ENCODE measurements at places on chromosomes 2 and 18.
A peak's percentile ranks its signal among the peaks of the same experiment; 100 is the strongest.

GRCh38 chr2:101962309-101962708, 29.5 kb upstream of the IL1R2 start:
- no peak for DNase-seq

DNA sequence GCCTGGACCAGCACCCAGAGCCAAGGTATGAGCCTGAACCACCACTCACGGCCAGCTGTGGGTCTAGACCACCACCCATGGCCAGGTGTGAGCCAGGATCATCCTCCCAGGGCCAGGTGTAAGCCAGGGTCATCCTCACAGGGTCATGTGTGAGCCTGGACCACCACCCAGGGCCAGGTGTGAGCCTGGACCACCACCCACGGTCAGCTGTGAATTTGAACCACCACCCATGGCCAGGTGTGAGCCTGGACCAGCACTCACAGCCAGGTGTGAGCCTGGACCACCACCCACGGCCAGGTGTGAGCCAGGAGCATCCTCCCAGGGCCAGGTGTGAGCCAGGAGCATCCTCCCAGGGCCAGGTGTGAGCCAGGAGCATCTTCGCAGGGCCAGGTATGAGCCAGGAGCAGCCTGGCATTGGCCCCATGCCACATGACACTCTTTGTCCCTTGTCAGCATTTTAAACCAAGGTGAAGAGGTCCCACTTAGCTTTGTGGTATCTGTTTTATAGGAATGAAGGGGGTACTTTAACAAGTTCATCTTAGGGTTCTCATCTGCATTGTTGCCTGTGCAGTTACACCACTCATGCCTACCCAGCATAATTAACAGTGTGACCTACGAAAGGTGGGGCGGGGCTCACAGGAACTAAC, 71.2 kb downstream of the AGAP1 start:
- no peak for DNase-seq

GRCh38 chr2:28163028-28163427, 229.6 kb upstream of the FOSL2 start:
- no peak for DNase-seq

- DNase-seq, result no peak
These were observed 65.3 kb upstream of the WIPF1 start for GRCh38 chr2:174662859-174663258.

GRCh38 chr2:152460567-152460966, 125.6 kb downstream of the FMNL2 start:
- no peak for DNase-seq

GRCh38 chr2:25053041-25053440, 11.2 kb downstream of the EFR3B start:
- no peak for DNase-seq

DNA sequence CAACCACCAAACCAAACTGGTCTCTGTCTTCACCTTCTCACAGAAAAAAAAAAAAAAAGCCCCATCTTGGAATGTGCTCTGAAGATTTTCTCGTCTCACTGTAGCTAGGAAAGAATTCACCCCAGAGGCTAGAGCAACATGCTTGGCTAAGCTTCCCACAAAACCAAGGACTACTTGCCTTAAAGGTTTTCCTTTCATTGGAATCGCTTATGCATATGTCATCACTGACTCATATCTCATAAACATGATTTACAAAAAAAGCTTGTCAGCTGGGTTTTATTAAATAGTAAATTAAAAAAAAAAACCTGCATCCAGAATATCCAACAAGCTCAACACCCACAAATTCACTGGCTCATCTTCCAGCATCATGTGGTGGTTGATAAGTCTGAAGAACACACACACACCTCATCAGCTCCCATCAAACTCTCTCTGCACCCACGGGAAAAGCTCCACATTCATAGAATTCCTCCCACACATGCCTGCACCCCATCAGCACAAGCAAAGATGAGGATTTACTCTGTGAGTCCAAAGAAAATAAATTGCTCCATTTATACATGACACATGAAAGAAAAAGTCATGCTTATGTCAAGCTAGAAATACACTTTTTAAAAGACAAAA, 182.0 kb upstream of the TRIB2 start:
- no peak for DNase-seq

DNA sequence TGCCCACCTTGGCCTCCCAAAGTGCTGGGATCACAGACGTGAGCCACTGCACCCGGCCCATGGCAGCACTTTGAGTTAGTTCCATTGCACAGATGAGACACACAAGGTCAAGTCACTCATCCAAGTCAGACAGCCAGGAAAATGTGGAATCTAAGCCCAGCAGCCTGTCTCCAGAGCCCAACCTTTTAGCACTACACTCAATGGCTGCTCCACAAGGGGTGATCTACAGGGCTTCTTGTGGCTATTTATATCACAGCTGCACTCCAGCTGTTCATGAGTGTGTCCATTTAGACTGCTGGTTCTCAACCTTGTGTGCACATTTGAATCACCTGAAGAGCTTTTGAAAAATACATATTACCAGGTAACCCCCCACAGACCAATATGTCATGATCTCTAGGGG, 72.9 kb upstream of the RPL31 start:
- DNase-seq, result no peak

DNA sequence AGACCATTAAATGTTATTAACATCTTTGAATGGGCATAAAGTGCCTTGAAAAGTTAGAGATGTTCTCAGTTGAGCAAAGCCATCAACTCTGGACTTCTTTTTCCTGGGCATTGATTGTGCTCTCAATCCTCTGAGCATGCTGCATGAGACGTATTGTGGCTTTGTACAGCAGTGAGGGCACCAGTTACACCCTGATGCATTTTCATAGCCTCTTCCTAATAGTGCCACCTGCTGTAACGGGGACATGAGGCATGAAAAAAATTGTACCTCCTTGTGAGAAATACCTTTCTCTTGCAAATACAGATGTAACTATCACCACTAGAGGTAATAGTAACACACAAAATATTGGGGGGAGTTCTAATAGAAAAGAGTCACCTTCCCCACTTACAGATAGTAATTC, 697.5 kb downstream of the TMEM182 start:
- DNase-seq, result no peak

GRCh38 chr18:9916077-9916639, 2.3 kb downstream of the VAPA start:
- no peak for DNase-seq

- DNase-seq, result no peak
These were observed 77.1 kb upstream of the B3GNT7 start for GRCh38 chr2:231318436-231318835.

DNA sequence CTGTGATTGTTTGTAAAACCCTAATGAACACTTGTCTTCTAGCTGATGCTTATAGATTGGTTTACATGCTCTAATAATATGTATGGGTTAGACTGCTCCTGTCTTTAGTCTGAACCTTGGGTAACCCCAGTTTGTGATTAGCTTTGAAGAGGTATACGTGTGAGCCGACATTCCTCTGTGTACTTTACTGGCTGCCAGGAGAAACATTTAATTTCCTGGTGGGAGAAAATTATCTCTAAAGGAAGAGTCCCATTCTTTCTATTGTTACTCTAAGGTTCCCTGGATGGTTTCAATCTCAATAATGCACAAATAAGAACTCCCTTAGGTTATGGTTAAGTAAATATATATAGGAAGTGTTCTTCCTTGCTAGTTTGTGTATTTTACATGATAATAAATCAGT, 143.6 kb upstream of the ZSWIM2 start:
- no peak for DNase-seq

- DNase-seq, result no peak
These were observed 17.7 kb upstream of the COBLL1 start for GRCh38 chr2:164859251-164859818.

DNA sequence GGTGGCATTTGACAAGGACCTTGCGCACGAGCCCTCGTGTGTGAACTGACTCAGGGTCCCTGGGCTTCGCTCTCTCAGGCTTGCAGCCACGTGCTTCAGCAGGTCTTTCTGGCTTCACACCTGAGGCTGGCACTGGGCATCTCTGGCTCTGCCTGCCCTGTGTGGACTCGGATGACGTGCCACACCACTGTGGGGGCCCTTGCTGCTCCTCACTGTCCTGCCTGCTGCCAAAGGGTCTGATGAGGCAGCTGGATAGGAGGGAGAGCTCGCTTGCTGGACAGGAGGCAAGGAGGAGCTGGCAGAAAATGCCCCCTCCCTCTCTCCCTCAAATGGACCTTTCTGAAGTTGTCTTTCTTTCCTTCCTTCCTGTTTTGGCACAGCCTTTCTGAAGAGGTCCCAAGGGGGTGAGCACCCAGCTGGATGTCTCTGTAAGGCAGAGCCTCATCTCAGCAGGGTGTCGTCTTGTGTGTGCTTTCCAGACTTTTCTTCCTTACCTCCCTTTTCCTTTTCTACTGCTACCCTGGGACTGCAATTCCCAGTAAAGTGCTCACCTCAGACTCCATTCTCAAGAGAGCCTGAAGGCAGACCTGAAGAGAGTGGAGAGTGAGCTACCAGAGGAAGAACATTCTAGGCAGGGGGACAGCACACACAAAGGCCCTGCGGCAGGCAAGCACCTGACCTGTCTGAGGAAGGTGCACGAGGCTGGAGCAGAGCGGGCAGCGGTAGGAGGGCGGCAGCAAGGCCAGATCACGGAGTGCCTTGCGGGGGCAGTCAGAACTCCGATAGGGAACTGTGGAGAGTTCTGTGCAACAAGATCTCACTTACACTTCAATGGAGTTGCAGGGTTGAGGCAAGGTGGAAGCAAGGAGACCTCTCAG, 5.3 kb downstream of the PER2 start:
- DNase-seq, result no peak

DNA sequence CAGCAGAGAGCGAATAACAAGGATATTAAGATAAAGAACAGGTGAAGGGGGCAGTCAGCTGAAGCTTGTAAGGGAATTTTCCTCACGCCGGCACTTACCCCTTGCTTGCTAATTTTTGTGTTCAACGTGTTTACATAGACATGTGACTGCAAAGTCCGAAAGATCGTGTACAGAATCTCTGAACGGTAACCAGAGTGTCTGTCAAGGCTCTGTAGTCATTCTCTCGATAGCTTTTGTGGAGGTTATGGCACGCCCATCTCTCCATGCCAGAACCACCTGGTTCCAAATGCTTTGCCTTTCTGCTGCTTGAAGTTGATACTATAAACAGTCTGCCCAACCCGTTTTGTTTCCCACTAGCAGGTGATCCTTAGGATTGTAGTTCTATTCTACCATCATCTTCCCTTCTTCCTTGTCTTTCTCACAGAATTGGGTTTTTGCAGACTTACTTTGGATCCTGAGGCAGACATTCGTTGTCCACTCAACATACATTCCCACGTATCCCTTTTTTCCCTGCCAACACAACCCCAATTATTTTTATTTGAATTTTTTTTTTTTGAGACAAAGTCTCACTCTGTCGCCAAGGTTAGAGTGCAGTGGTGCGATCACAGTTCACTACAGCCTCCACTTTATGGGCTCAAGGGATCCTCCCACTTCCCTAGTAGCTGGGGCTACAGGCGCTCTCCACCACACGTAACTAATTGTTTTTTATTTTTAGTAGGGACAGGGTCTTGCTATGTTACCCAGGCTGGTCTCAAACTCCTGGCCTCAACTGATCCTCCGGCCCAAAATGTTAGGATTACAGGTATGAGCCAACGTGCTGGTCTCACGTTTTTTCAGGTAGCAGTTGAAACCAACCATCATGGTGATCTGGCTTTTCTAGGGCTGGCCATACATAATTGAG, 1.3 kb upstream of the USP34 start:
- peak; percentile 51 for DNase-seq

DNA sequence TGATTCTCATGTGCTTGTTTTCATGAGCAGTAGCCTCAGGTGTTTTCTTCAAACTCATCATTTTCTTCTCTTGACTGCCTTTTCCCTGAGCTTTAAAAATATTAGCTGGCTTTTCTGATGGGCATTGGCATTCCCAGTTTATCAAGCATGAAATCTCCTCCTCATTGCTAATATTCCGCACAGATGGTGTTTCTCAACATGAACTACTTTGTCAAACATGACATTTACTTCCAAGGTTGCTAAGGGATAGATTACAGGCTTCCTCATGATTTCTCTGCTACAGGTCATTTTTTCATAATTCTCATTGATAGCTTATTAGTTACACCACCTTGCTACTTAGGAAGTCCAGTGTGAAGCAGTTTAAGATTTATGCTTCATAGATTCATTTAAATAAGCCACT, 1116.9 kb upstream of the CNTNAP5 start:
- no peak for DNase-seq

DNA sequence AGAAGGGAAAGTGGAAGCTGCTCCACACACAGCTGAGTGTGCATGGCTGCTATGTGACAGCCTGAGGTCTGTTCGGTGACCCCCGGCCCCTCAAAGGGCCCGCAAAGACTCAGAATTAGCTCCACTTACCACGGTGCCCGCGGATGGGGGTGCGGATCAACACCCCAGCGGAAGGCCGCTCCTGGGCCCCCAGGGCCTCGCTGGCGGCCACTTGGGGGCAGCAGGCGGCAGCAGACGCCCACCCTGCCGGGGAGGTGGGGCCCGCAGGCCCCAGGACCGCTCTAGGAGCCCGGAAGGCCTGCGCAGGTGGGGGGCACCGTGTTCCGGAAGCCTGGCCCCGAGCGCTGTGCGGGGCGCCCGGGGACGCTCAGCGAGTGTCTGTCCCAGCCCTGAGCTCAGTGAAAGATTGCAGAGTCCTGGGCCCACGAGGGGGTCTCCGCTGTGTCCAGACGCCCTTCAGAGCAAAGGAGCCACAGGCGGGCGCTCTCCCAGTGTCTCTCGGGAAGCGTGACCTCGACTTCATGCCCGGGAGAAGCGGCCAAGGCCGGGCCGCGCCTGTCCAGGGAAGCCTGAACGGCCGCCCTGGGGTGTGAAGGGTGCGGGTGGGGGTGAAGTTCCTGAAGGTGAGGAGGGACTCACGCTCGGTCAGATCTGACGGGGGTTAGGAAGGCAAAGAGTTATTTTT, 118.7 kb downstream of the VAPA start:
- DNase-seq, result no peak

DNA sequence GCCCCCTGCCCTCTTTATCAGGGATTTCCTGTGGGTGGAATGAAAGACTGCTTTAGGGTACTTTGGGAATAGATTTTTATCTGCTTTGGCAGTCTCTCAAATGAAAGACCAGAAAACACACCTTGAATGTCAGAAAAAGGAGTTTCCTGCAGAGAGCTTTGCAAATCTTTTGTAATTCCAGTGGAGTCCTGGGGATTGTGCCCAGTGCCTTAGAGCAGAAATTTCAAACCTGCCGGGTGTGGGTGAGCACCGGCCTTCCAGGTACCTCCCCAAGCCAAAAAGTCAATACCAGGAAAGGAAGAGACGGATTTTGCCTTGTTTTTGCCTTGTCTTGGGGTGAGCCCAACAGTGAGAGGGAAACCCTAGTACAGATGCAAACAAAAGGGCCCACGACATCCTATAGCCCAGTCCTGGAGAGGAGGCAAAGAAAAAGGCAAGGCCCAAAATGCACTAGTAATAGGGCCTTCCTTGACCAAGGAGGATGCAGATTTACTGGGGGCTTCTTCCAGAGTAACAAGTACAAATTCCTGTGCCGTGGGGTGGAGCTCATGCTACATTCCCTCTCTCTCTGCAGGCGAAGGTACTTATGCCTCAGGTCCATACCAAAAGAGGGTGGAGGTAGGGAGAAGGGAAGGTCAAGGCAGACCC, 36.4 kb downstream of the FOXI3 start:
- DNase-seq, result no peak

GRCh38 chr2:9961013-9961412, 9.5 kb downstream of the GRHL1 start:
- DNase-seq, result no peak

- no peak for DNase-seq
These were observed 15.5 kb downstream of the TTLL4 start for GRCh38 chr2:218726004-218726574.

- DNase-seq, result peak; percentile 13
These were observed 4.0 kb upstream of the WNT10A start for GRCh38 chr2:218876562-218877219.
